ENCODE measurements at places on chromosomes 16 and 17. TPM values are rescaled to one million over a fixed set of nuclear protein-coding genes. Genes with fewer than 3 reads are reported as not detected.

CSH2 gene
- total RNA-seq = not detected

ABCC11 gene
- 0.15 TPM for total RNA-seq

PRDM7 gene
- total RNA-seq = not detected

PPY gene
- not detected for total RNA-seq

SBK1 gene
- total RNA-seq = 2.8 TPM

IRX6 gene
- total RNA-seq = not detected

CRYBA1 gene
- total RNA-seq = not detected

DNA sequence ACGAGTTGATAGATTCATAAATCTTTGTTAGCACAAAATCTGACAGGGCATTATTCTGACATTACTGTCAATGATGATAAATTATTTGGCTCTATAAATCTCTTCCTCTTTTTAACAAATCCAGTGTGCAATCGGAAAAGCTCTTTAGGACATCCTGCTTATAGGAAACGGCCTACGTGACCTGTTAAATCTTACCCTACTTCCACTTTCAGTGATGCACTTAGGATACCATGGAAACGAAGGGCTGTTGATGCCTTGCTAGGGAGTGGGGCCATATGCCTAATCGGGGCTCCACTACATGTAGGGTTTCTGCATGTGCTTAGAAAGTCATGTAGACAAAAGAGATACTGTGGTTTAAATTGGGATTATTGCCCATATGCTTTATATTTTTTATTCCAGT lies 27.2 kb downstream of the ZNF594 start:
- no peaks in the 10 kb centered on the region for H3K36me3 ChIP-seq
- no peak for DNase-seq
- H3K27ac ChIP-seq = no peak overlapping the region
- H3K27me3 ChIP-seq = peaks cover 15% of the 10 kb centered on the region
- H3K4me3 ChIP-seq = no peak overlapping the region

DNA sequence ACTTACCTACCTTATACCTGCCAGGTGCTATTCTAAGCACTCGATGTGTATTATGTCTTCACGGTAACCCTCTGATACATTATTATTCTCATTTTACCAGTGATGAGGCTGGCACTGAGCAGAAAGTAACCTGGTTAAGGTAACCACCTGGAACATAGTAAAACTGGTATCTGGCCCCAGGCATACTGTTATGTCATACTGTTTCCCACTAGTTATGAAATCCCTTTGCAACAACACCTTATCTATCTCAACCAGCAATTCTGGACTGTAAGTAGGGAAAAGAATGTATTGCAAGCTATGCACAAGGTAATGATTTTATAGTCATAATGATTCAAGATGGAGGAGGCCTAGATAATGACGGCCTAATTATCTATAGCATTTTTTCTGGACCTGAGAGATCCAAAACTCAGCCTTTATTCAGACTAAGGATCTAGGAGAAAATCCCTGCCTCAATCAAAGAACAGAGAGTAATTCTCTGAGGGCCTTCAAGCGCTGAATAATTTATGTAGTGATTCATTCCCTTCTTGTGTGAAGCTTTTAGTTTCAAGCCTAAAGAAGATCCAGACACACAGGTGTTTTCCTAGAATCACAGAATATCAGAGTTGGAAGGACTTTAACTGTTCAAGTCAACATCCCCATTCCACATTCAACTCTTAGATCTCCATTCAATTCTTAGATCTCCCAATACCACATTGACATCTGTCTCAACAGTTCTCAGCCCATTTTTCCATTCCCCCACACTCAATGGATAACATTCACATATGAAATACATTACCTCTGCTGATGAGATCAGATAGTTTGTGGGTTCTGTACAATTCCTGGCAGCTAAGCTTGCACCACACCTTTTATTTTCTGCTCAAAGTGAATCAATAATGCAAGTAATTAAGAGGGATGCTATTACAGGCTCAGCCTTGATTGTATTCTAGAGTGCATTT lies 14.9 kb upstream of the MMD start:
- DNase-seq = no peak
- peaks cover 33% of the 10 kb centered on the region for H3K4me1 ChIP-seq
- no peak overlapping the region for H3K4me3 ChIP-seq
- H3K27me3 ChIP-seq = peaks cover 4% of the 10 kb centered on the region
- no peaks in the 10 kb centered on the region for H3K36me3 ChIP-seq

DNA sequence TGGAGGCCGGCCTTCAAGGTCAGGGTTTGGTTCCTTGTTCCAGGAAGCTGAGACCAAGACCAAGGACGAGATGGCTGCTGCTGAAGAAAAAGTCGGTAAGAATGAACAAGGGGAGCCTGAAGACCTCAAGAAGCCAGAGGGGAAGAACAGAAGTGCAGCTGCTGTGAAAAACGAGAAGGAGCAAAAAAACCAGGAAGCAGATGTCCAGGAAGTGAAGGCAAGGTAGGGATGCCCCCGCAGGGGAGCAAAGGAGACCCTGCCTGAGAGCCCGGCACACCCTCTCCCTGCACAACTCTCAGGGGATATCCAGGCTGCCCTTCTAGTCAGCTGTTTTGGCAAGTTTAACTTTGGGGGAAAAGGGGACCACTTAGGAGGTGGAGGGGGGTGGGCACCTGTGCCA lies 29.0 kb downstream of the RNF213 start:
- H3K36me3 ChIP-seq = peaks cover 33% of the 10 kb centered on the region
- H3K4me3 ChIP-seq = no peak overlapping the region
- peak overlapping the region; percentile 69 for H3K27ac ChIP-seq
- no peaks in the 10 kb centered on the region for H3K27me3 ChIP-seq

GRCh38 chr16:20613481-20614185 lies 37.5 kb upstream of the ACSM2B start:
- no peak overlapping the region for H3K4me3 ChIP-seq
- H3K4me1 ChIP-seq = no peaks in the 10 kb centered on the region
- peaks cover 11% of the 10 kb centered on the region for H3K27me3 ChIP-seq
- DNase-seq = no peak

GRCh38 chr17:59558039-59558438 lies 7.4 kb upstream of the DHX40 start:
- H3K4me3 ChIP-seq = no peak overlapping the region
- no peak for DNase-seq
- H3K4me1 ChIP-seq = no peaks in the 10 kb centered on the region

GRCh38 chr17:5516060-5516792 lies 29.9 kb downstream of the MIS12 start:
- DNase-seq = no peak
- H3K36me3 ChIP-seq = peaks cover 36% of the 10 kb centered on the region
- no peak overlapping the region for H3K4me3 ChIP-seq
- H3K4me1 ChIP-seq = peaks cover 24% of the 10 kb centered on the region

GRCh38 chr17:69246726-69247375 lies 18.2 kb upstream of the ABCA10 start:
- H3K4me3 ChIP-seq = no peak overlapping the region
- no peaks in the 10 kb centered on the region for H3K27me3 ChIP-seq
- no peak for DNase-seq

DNA sequence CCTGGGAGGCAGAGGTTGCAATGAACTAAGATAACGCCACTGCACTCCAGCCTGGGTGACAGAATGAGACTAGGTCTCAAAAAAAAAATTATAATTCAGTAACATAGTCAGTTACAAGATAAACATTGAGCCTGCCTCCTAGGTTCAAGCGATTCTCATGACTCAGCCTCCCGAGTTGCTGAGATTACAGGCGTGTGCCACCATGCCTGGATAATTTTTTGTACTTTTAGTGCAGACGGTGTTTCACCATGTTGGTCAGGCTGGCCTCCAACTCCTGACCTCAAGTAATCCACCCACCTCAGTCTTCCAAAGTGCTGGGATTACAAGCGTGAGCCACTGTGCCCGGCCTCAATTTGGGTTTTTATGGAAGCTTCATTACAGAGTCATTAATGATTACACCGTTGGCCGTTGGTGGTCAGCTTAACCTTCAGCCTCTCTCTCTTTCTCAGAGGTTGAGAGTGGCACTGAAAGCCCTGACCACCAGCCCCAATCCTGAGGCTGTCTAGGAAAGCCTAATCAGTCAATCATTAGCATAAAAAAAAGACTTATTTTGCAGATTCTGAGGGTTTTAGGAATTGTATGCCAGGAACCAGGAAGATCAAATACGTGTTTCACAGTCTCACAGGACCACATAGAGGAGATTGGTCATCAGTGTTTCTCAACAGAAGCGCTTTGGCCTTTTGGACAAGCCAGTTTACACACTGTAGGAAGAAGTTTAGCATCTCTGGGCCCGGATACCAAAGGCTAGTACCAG lies 1.3 kb upstream of the LRRC37A3 start:
- H3K27ac ChIP-seq = no peak overlapping the region
- no peaks in the 10 kb centered on the region for H3K27me3 ChIP-seq
- H3K4me1 ChIP-seq = peaks cover 10% of the 10 kb centered on the region
- H3K36me3 ChIP-seq = no peaks in the 10 kb centered on the region
- peak overlapping the region; percentile 83 for H3K4me3 ChIP-seq
- DNase-seq = no peak

- peaks cover 31% of the 10 kb centered on the region for H3K4me1 ChIP-seq
- peak overlapping the region; percentile 58 for H3K4me3 ChIP-seq
- no peaks in the 10 kb centered on the region for H3K27me3 ChIP-seq
- H3K36me3 ChIP-seq = no peaks in the 10 kb centered on the region
- peak; percentile 83 for DNase-seq
Measured at GRCh38 chr17:76492989-76493501, 8.2 kb downstream of the RHBDF2 start.

GRCh38 chr16:21071741-21072140 lies 78.9 kb downstream of the DNAH3 start:
- no peak overlapping the region for H3K27ac ChIP-seq
- H3K27me3 ChIP-seq = no peaks in the 10 kb centered on the region
- no peaks in the 10 kb centered on the region for H3K4me1 ChIP-seq
- H3K4me3 ChIP-seq = no peak overlapping the region
- DNase-seq = no peak

- peaks cover 14% of the 10 kb centered on the region for H3K36me3 ChIP-seq
- DNase-seq = no peak
- no peaks in the 10 kb centered on the region for H3K27me3 ChIP-seq
- peaks cover 13% of the 10 kb centered on the region for H3K4me1 ChIP-seq
Measured at GRCh38 chr17:10648956-10649355, 8.2 kb downstream of the MYH3 start.

DNA sequence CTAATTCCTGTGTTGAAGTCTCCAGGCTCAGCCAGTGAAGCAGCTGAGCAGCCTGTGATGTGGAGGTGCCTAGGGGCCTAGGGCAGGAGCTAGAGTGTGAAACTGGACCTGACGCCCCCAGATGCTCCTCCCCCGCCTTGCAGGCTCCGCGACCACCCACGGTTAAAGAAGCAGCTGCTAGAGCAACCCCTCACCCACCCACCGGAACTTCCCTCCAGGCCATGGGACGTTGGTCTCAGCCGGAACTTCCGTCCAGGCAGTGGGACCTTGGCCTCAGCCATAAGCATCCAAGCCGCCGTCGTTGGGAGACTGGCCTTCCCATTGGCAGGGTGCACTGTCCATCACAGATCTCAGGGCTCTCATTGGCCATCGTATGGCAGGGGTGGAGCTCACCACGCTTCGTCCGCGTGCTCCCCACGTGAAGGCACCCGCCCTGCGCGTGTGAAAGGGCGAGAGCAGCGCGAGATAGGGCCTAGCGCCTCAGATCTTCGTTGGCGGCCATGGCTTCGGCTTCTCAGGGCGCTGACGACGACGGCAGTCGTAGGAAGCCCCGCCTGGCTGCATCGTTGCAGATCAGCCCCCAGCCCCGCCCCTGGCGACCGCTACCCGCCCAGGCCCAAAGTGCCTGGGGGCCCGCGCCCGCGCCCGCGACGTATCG lies at the start of gene ADAD2:
Gene ADAD2, plus strand, starts transcription at position 427 of the 658 bp plus-strand sequence. Its CDS starts 74 bp downstream, at position 501.
- H3K36me3 ChIP-seq = peaks cover 2% of the 10 kb centered on the region
- no peak within 1 kb of the TSS for H3K27ac ChIP-seq
- no peaks in the 10 kb centered on the region for H3K27me3 ChIP-seq
- peaks cover 21% of the 10 kb centered on the region for H3K4me1 ChIP-seq
- DNase-seq = no peak
- no peak within 1 kb of the TSS for H3K4me3 ChIP-seq

DNA sequence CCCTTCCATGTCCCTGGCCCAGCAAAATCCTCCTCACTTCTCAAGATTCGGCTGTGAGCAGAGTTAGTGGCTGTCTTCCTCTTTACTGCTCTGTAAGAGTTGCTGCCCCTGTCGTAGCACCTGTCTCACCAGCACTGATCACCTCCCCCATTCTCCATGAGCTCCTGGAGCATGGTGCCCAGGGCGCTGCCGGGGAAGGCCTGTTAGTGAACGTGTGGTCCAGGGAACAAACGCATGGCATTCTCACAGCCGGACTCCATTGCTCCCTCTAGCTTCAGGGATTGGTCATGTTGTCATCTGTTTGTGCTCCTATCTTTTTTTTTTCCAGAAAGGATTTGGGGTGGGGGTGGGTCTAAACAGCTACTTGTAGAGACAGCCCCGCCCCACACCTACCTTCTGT lies 141.2 kb downstream of the CMIP start:
- H3K4me3 ChIP-seq = no peak overlapping the region
- H3K4me1 ChIP-seq = no peaks in the 10 kb centered on the region
- H3K27me3 ChIP-seq = no peaks in the 10 kb centered on the region
- DNase-seq = no peak
- H3K27ac ChIP-seq = no peak overlapping the region

DNA sequence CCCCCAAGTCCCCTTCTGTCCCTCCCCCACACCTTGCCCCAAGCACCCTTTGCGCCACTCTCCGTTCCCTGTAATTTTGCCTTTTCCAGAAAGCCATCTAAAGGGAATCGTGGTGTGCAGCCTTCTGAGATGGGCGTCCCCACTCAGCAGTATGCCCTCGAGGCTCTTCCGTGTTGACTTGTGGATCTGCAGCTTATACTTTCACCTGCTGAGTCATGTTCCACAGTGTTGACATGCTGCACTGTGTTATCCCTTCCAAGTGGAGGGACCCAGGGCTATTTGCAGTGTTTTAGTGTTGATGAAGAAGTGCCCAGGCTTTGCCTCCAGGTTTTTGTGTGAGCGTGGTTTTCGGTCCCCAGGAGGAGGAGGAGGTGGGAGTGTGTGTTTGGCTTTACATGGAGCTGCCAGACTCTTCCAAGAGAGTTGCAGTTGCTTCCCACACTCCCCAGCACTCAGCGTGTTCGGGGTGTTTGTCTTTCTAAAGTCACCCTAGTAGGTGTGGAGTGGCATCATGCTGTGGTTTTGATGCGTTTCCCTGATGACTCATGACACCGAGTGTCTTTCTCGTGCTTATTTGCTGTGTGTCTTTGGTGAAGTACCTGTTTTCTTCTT lies 32.1 kb upstream of the JPT2 start:
- H3K4me3 ChIP-seq = no peak overlapping the region
- peak; percentile 59 for DNase-seq
- H3K27me3 ChIP-seq = no peaks in the 10 kb centered on the region
- peak overlapping the region; percentile 48 for H3K27ac ChIP-seq
- peaks cover 21% of the 10 kb centered on the region for H3K36me3 ChIP-seq

GRCh38 chr16:48862087-48862532 lies 252.1 kb upstream of the N4BP1 start:
- H3K4me3 ChIP-seq = no peak overlapping the region
- no peaks in the 10 kb centered on the region for H3K36me3 ChIP-seq
- H3K27ac ChIP-seq = no peak overlapping the region

- peaks cover 22% of the 10 kb centered on the region for H3K4me1 ChIP-seq
- H3K36me3 ChIP-seq = no peaks in the 10 kb centered on the region
- peak; percentile 26 for DNase-seq
- peak overlapping the region; percentile 85 for H3K4me3 ChIP-seq
Measured at GRCh38 chr17:65559804-65560627, 1.4 kb downstream of the AXIN2 start.

GRCh38 chr16:69073181-69073702 lies 32.2 kb upstream of the HAS3 start:
- H3K4me1 ChIP-seq = no peaks in the 10 kb centered on the region
- no peaks in the 10 kb centered on the region for H3K27me3 ChIP-seq
- H3K36me3 ChIP-seq = no peaks in the 10 kb centered on the region

- H3K4me1 ChIP-seq = no peaks in the 10 kb centered on the region
- DNase-seq = no peak
- H3K27me3 ChIP-seq = no peaks in the 10 kb centered on the region
- H3K27ac ChIP-seq = no peak overlapping the region
- H3K4me3 ChIP-seq = no peak overlapping the region
Measured at GRCh38 chr17:48071654-48072053, 23.5 kb downstream of the NFE2L1 start.

Measured in activated naive CD4-positive, alpha-beta T cell treated with anti-CD3 and anti-CD28 coated beads for 36 hours (primary cell).